ENCODE measurements at places on chromosomes 5 and 9.

DNA sequence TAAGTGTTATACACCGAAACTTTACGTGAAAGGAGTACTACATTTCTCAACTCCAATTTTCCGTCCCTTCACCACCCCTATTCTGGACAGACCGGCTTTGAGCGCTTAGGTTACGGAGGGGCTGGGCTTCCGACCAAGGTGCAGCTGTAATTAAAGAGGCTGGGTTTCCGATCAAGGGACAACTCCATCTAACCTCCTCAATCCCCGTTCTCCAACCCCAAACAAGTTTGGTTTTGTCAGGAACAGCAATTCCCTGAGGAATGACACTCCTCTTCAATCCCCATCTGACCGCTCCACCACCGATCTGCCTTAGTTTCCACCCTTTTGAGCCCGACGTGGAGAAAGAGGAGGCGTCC, 577 bp downstream of the TUT7 start:
- DNase-seq, result no peak

- no peak for DNase-seq
Observed at GRCh38 chr9:128369024-128369706, 2.0 kb upstream of the URM1 start.

- no peak for DNase-seq
Observed at GRCh38 chr5:132387640-132388117, 18.2 kb downstream of the SLC22A5 start.

DNA sequence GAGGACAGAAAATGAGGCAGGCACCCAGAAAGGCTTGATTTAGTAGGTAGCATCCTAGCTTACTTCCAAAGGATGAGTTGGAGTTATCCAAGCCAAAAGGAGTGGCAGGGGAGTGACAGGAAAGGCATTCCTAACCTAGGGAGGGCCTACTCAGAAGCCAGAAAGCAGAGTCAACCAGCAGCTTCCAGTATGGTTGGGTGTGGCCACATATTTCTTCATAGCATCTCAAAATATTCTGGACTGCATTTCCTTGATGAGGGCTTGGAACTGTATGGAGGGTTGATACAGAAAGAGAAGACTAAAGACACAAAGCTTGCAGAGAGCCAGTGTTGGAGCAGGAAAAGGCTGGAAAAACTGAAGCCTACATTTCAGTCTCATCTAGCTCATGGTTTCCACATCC, 656.8 kb upstream of the DMAC1 start:
- no peak for DNase-seq

DNA sequence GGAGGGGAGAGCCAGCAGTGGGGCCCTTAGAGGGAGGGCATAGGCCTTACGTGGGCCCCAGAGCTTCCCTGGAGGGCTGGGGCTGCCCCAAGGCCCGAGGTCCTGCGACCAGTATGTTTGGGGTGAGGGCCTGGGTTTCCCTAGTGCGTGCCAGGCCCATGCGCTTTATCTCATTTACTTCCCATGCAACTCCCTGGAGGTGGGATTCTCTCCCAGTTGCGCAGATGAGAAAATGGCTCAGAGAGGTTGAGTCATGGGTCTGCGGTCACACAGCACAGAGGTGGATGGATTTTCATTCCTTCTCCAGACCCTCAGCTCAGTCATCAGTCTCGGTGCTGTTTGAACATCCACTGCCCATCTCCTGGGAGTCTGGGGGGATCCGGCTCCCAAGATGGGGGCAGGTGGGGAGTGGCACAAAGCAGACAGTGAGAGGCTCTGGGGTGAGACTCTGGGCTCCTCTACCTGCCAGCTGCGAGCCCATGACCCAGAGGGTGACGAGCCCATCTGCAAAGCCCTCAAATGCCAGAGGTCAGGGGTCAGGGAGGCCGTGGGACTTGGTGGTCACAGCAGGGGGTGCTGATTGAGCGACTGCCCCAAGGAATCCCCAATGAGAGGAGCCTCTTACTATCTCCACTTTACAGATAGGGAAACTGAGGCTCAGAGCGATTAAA, 171.2 kb downstream of the GAPVD1 start:
- no peak for DNase-seq

DNA sequence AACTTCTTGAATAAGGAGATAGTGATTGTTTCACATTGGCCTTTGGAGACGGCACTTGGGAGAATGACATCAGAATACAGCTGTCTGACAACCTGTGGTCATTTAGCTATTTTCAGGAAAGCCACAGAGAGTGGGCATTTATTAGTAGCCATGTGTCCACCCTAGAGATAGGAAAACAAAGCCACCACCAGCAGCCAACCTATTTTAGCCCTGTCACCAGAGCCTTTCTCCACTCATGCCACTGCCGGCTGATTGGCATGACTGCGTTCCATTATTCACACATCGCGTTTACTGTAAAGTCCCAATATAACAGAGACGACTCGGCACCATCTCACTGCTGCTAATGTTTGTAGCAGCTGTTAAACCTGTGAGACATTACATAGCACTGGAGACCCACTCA, 330.1 kb downstream of the NDUFS4 start:
- DNase-seq, result no peak

- DNase-seq, result no peak
Observed at GRCh38 chr5:20654746-20655145, 666.7 kb upstream of the CDH18 start.

DNA sequence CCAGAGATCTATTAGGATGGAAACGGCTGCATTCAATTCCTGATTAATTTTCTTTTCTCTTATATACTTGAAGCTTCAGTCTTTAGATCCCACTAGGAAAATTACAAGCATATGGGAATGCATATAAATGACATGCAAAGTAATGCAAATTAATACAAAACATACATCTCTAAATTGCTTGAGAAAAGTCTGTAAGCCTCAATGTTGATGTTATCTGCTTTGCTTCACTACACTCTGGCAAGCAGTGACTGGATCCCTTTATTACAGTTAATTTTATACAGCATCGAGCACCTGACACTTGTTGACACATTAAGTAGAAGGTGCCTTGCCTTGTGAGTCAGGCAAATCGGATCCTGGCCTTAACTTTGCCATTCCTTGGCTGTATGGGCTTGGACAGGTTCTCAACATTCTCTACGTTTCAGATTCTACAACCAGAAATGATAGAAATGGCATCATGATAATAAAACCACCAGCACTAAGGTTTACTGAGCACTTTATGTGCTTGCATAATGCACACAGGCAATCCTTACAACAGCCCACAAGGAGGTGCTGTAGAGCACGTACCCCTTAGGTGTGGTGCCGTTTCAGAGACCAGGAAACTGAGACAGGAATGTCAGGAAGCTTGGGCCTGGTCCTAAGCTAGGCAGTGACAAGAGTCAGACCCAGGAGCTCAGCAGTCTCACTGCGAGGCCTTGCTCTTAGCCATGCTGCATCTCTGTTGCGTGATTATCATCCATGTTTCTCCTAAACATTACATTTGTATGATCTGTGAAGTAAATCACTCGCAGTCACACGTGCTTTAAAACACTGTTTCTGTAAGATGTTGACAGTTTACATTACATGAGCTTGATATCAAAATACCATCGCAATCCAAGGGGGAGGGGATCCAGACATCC, 2.7 kb downstream of the GCNT4 start:
- DNase-seq, result peak; percentile 59

GRCh38 chr5:145920542-145921210, 15.7 kb upstream of the SH3RF2 start:
- DNase-seq, result no peak

DNA sequence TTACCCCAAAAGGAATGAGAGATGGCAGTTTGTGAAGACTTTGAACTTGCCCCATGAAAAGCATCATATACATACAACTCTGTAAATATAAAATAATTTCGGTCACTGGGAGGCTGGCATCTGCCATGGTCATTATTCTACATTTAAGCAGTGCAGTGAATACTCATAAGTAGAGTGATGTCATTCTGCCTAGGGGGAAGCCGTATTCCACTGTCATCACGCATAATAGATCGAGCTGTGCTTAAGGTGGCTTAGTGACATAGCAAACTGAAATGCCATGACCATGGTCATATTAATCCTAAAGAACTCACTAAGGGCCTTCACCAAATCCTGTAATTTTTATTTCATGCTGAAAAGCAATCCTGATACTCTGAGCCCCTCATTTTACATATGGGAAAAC, 42.4 kb upstream of the NR4A3 start:
- DNase-seq, result no peak

All from activated CD4-positive, alpha-beta T cell treated with anti-CD3 and anti-CD28 coated beads, Interleukin-2, amount 50 U/mL, for 4 hours (primary cell).